Left colon (tissue), 2 donors: ENCODE measurements at places on chromosomes 11 and 22. TPM values are rescaled to one million over a fixed set of nuclear protein-coding genes. Genes with fewer than 3 reads are reported as not detected.

The SUSD2 gene
- total RNA-seq: 1.9 TPM

The UBQLN3 gene
- total RNA-seq: not detected

The ENTHD1 gene
- not detected for total RNA-seq

The CCDC73 gene
- not detected for total RNA-seq

The OR8A1 gene
- total RNA-seq: not detected

The C11orf21 gene
- total RNA-seq: 0.78 TPM

The TREH gene
- total RNA-seq: 1.2 TPM

The CDHR5 gene
- total RNA-seq: 611 TPM

The OR2AT4 gene
- not detected for total RNA-seq

The APOBEC3A gene
- total RNA-seq: 2.2 TPM

The OR9I1 gene
- not detected for total RNA-seq

The PHF21A gene
- 24.5 TPM for total RNA-seq

The SLC22A25 gene
- total RNA-seq: not detected

The VPS51 gene
- 174 TPM for total RNA-seq

The OR52B6 gene
- not detected for total RNA-seq

The ACAD8 gene
- total RNA-seq: 30.7 TPM

GRCh38 chr11:125199915-125200314 is 35.4 kb downstream of the PKNOX2 start:
- no peak for DNase-seq

- no peak for DNase-seq
Measured at GRCh38 chr11:58582437-58582836, 3.6 kb downstream of the ZFP91 start.

GRCh38 chr11:86292912-86293616 is 9.0 kb upstream of the HIKESHI start:
- no peak for DNase-seq

DNA sequence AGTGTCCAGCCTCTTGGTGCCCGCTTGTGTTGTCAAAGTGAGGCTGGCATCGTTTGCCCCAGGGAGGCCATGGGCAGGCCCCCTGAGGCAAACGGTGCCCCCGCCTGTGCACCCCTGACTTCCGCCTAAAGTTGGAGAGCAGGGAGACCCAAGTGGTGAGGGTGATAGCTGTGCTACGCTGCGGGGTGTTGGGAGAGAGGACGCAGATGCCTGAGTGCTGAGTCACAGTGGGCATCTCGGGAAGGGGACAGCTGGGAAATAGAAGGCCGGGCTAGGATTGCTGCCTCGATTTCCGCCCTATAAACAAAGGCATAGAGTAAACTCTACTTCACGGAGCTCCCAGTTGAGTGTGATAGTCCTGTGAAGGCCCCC is 5.8 kb downstream of the GRIK4 start:
- peak; percentile 12 for DNase-seq

GRCh38 chr22:37654563-37655251 is 3.8 kb upstream of the PDXP start:
- DNase-seq: peak; percentile 79

GRCh38 chr22:34946339-34946985 is 119.5 kb upstream of the ISX start:
- no peak for DNase-seq

- DNase-seq: no peak
Measured at GRCh38 chr11:27233654-27234042, 129.4 kb downstream of the CCDC34 start.

GRCh38 chr11:117900121-117900648 is 23.7 kb upstream of the FXYD6 start:
- no peak for DNase-seq

DNA sequence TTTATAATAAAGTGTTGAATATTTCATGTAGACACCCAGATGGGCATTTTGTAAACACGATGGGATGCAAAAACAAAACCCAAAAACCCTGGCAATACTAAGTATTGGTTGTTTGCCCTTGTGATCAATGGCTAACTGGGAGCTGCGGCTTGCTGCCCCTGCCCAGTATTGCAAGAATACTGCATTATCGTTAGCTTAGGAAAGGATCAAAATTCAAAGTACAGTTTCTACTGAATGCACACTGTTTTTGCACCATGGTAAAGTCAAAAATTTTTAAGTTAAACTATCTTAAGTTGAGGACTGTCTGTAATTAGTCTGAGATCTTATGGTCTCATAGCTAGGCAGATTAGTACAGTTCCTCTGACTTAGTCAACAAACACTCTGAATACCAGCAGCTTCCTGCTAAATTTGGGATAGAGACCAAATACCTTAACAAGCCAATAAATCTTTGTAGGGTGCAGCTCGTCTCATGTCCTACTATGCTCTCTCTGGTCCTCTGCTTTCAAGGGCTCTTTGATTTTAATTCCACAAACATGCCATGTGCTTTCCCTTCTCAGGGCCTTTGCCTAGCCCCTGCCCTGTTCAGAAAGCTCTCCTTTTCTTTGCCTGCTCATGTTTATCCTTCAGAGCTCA is 4.0 kb downstream of the CCDC90B start:
- no peak for DNase-seq

GRCh38 chr22:20015187-20015625 is 1.4 kb downstream of the ARVCF start:
- no peak for DNase-seq

GRCh38 chr22:50170453-50171318 is at the start of gene PANX2:
PANX2 (plus strand) TSS chr22:50170731; CDS start chr22:50170731, 0 bp downstream.
- DNase-seq: no peak

DNA sequence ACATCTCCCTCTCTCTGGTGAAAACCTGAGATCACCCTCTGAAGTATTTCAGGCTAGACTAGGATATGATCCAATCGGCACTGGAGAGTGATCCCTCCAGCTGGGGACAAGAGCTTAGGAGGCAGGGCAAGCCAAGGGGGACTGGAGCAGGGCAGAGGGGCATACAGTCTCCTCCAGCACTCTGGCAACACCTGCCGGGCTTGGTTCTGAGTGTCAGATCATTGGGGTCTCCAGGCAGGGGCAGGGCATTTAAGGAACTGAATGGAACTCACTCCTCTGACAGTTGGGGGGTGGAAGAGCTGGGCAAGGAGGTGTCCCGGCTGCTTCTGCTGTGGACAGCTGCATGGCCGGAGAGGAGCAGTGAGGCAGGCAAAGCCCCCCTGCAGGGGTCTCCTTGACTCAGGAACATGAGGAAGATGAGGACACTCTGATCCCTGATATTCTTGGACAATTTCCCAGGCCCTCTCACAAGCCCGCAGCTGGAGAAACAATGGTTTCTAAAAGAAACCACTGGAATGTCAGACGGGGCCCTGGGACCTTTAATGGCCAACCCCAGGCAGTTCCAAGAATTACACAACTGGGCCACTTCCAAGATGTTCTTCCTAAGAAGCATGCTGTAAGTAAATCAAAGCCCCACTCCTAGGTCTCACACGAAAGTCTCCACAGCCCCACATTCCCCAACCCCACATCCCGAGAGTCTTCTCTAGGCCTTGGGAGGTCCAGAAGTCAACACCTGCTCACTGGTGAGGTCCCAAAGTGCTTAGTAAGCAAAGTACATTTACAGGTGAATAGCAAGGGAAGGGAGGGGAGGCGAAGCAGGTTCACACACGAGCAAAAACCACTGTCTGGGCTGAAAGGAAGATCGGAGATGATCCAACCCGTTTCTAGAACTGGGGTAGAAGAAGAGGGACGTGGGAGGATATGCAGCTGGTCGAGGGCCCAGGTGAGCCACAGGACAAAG is 1.2 kb upstream of the CCDC86 start:
- no peak for DNase-seq

GRCh38 chr22:27413702-27414101 is 387.9 kb downstream of the MN1 start:
- no peak for DNase-seq

DNA sequence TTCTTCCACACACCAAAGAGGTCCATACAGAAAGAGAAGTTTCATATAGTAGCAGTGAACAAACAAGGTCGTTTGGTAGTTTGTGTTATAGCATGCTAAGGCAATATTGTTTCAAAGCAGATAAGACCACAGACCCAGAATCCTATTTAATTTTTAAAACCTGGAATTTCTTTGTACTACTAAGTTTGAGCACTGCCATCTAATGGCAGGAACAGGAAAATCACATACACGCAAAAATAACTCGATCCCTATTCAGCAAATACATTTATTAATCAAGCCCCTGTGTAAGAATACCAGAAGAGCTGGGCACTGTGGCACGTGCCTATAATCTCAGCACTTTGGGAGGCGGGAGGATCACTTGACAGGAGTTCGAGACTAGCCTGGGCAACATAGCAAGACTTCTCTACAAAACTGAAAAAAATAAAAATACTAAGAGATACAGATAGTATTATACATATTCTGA is 2.9 kb upstream of the BTBD10 start:
- DNase-seq: no peak

DNA sequence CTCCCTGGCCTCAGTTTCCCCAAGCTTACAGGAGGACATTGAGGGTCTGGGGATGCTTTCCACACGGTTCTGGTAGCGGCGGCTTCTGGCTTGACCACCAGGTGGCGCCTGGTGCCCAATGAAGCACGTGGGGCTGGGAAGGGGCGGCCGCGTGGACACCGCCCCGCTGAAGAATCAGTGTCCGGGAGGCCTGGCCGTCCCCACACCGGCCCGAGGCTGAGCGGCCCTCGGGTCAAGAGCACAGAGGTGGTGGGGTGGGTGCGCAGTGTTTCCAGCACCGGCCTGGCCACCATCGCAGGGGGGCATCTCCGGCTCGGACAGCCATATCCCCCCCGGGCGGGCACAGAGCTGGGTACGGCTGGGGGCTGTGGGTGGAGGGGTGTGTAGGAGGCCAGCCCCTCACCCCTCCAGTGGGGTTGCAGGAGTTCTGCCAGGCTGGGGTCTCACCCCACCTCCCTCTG is 27.8 kb upstream of the PPARA start:
- peak; percentile 82 for DNase-seq

GRCh38 chr11:11537372-11537771 is 84.4 kb downstream of the GALNT18 start:
- no peak for DNase-seq

GRCh38 chr11:15038963-15039362 is 34.4 kb upstream of the CALCB start:
- DNase-seq: no peak

GRCh38 chr11:63837027-63837688 is 1.8 kb upstream of the MARK2 start:
- DNase-seq: peak; percentile 84

DNA sequence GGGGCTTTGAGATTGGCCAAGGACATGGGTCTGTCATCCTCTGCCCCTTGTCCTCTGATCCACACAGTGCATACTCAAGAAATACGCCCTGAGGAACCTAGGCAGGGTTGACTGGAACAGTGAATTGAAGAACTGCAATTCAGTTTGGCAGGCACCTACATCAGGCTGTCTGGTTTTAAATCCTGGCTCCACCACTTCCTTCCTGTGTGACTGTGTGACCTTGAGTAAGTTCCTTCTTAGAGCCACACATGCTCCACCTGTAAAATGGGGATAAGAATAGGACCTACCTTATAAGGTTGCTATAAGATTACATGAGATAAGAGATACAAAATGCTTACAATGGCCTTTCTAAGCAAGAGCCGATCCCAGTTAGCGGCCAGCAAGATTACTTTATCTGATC is 15.8 kb upstream of the TCF20 start:
- DNase-seq: no peak

GRCh38 chr11:44950625-44951476 is at the start of gene TP53I11:
TP53I11 (minus strand) TSS chr11:44950883; CDS start chr11:44938335, 12,548 bp downstream.
- peak; percentile 83 for DNase-seq

GRCh38 chr11:75767228-75767572 is 1.4 kb upstream of the DGAT2 start:
- DNase-seq: no peak

- DNase-seq: no peak
Measured at GRCh38 chr22:30232716-30233218, 13.8 kb downstream of the LIF start.

GRCh38 chr11:2564008-2564530 is 119.3 kb downstream of the KCNQ1 start:
- DNase-seq: peak; percentile 6

GRCh38 chr11:60069450-60069849 is 13.0 kb downstream of the MS4A3 start:
- DNase-seq: no peak

DNA sequence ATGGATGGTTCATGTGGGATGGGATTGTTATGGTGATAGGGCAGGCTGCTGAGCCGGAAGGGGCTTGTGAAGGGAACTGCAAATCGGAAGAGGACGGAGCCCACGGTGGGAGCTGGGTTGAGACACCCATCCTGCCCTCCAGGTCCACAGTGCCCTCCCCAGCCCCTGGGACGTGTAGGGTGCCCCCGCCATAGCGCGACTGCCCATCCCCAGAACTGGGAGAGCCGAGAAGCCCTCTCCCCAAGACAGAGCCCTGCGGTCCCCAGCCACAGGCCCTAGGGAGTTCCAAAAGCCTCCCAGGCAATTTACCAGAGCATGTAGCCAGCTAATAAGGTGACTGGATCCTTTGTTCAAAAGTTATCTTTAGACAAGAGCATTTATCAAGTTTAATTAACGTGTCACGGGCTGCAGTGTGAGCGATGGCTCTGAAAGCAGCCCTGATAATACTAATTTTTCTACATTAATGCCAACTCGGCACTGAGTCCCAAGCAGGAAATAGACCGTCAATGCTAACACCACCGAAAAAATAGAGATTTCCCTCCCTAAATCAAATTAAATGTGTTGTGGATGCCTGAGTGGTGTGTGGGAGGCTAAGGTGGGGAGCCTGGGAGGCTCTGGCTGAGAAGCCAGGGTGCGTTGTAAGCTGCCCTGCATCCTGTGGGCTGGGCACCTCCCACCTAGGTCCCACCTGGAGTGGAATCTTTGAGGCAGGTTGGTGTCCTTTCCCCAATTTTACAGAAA is 76.8 kb upstream of the RTL6 start:
- peak; percentile 14 for DNase-seq

- peak; percentile 52 for DNase-seq
Measured at GRCh38 chr22:20243537-20244249, 24.4 kb downstream of the RTN4R start.

GRCh38 chr11:77770629-77771028 is 49.9 kb downstream of the RSF1 start:
- DNase-seq: no peak

DNA sequence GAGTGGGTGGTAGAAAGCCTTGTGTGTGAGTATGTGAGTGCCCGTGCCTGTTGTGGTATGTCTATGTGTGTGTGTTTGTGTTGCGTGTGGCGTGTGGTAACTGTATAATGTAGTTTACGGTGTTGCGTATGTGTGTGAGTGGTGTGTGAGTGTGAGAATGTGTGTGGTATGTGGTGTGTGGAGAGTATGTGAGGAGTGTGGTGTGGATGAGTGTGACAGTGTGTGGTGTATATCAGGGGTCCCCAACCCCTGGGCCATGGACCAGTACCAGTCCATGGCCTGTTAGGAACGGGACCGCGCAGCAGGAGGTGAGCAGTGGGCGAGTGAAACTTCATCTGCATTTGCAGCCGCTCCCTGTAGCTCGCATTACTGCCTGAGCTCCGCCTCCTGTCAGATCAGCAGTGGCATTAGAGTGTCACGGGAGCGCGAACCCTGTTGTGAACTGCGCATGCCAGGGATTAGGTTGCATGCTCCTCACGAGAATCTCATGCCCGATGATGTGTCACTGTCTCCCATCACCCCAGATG is 5.7 kb downstream of the UPK3A start:
- peak; percentile 74 for DNase-seq
